Suppressor macrophage treated with lipopolysaccharide for 1 hour (primary cell): ENCODE measurements at places on chromosomes 11 and 22.
A peak's percentile ranks its signal among the peaks of the same experiment; 100 is the strongest.

GRCh38 chr11:95212609-95213008 is 18.4 kb downstream of the SESN3 start:
- DNase-seq, result no peak

GRCh38 chr11:80862011-80862410 is 1421.2 kb upstream of the TENM4 start:
- DNase-seq, result no peak

DNA sequence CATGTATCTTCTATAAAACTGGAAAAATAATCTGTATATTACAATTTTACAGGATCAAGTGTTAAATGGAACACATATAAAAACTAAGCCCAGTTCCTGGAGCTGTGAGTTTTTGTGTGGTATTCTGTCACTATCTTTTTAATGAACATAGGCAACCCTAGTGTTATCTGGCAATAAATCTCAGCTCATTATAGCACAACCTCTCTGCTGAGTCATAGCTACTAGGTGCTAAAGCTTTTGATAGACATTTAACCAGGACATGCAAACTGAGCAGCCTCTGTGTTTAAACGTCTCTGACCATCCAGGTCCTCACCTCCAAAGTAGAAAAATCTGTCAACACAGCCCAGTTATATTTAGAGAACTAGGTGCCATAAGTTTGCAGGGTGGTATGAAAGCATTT is 91.0 kb upstream of the CARD18 start:
- no peak for DNase-seq

DNA sequence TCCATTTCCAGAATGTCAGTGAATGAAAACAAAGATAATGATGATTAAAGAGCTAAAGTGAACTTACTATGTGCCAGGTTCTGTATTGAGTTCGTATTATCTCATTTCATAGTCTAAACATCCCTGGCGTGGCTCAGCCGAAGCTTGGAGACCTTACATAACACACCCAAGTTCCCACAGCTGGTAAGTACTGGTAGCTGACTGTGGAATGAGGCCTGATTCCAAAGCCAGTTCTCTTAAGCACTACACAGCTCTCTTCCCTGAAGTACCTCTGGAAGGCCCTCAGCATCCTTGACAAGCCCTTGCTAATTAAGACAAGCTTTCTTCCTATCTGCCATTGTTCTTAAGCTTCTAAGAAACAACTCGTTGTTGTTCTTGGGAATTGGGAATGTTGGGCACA is 28.6 kb upstream of the NCAM1 start:
- no peak for DNase-seq

DNA sequence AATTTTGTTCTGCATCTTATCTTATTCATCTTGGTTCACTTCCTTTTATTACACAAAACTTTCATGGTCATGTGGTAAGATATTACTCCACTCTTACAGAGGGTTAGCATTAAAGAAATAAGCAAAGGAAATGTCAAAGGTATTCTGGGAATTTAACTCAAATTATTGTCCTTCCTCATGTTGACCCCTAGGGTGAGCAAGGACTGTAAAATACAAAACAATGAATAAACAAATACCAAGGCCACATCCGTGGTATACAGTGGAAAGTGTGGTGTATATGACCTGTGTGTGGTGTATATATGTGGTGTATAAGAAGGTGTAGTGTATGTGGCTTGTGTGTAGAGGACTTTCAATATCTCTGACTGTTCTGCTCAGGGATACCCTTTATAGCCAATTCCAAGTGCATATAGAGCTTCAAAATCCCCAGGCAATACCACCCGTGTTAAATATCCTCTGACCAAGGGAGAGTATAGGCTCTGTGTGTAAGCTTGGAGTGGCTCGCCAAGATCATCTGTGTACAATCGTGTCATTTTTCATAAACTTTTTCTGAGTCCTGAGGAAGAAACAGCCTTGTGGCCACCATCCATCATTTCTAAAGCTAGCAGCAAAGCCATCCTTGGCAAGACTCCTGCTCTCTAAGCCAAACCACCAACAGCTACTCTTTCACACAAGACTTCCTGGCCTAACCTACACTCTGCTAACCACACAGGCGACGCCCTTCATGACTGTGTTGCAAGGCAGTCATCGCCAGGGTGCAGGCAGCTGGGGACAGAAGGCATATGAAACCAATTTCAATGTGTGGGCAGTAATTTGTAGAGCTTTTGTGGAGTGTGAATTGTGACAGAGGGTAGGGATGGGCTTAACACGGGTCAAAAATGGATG is 548.0 kb downstream of the ETS1 start:
- DNase-seq, result peak; percentile 74

- DNase-seq, result no peak
These were observed 724 bp upstream of the RASGRP2 start for GRCh38 chr11:64744544-64745188.

- DNase-seq, result peak; percentile 99
These were observed 929 bp upstream of the RHOG start for GRCh38 chr11:3841426-3842350.

- no peak for DNase-seq
These were observed 14.7 kb downstream of the SSH3 start for GRCh38 chr11:67317888-67318555.

DNA sequence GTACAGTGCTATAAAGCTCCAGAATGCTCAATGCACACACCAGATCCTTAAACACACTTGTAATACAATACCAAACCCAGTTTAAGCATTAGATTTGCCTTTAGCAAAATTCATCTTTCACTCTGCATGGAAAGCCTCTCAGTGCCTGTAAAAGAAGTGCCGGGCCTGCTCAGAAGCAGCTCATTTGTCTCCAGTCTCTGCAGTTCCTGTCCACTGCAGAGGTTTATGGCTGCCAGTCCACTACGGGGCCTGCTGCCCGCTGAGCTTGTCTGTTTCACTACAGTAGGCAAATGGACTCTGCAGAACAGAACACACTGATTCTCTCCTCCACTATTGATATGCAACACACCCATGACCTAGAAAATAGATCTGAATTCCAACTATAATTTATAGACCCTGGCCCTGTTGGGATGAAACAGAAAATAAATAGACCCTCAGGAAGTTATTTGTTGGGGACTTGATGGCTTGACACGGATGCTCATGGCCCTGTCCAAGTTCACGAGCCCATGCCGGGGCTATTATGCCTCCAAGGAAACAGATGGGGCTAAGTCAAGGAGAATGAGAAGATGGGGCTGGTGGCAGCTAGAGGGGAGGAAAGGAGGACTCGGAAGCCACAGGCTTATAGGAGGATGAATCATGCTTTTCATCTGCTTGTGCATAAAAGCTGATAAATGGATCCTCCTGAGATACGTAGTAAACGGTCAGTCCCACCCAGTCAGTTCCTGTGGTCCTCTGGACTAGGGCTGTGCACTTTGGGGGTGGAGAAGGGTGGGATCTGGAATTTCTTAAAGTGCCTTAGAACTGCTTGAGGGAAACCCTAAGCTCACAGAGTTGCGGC is 416.8 kb upstream of the TENM4 start:
- DNase-seq, result no peak

DNA sequence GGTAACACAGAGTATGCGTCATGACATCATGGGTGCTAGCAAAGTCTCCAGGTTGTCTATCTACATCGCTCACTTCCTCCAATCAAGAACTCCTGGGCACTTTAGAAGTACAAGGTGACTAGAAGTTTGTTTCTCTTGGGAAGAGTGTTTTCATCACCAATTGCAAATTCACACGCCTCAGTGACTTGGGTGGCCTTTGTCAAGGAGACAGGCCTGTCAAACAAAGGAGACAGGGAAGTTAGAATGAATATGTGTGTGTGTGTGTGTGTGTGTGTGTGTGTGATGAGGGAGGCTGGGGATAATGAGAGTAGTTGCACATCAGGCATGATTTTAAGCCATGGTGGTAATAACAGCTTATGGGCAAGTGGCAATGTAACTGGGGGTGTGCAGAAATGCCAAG is 953.2 kb downstream of the OPCML start:
- no peak for DNase-seq

- no peak for DNase-seq
These were observed 41.7 kb downstream of the NARS2 start for GRCh38 chr11:78532991-78533390.

- no peak for DNase-seq
These were observed 10.4 kb upstream of the CACNA1I start for GRCh38 chr22:39560127-39560526.

GRCh38 chr11:9219115-9219514 is 46.0 kb downstream of the DENND5A start:
- DNase-seq, result peak; percentile 67

DNA sequence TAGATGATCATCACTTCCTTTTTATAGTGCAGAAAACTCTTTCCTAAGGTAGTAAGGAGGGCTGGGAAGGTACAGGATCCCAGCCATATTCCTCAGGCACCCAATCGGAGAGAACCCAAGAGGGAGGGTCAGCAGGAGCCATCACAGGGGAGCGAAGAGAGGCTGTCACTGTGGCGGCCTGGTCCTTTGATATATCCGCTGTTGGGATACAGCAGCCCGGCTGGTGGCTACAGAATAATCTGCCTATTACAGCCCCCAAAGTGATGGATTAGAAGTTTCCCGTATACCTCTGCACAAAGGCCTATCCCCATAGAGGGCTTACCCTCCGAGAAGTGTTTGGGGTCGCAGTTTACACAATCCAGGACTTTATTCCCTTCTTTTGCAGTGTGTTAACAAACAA is 48.5 kb downstream of the OR4D9 start:
- no peak for DNase-seq

DNA sequence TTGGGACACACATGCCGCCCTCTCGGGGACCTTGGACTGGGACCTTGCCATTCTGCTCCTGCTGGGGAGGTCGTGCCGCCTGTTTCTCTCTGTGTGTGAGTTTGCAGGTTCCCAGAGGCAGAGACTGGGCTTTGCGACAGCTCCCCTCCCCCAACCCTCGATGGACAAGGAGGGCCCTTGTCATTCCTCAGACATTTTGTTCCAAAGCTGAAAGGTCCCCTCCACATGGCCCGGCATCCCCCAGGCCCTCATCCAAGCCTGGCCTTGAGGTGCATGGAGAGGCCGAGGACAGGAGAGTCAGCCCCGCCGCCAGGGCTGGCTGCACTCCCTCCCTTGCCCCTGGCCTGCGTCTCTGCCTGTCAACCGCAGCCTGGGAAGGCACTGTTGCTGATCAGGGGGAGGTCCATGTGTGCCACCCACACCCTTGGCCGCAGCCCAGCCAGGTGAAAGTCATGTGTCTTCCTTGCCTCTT is 25.6 kb downstream of the FADS2 start:
- no peak for DNase-seq

- no peak for DNase-seq
These were observed 47.7 kb upstream of the CSNK2A3 start for GRCh38 chr11:11400635-11401232.

- no peak for DNase-seq
These were observed 10.3 kb upstream of the UCP3 start for GRCh38 chr11:74019104-74019738.

- DNase-seq, result no peak
These were observed 50.7 kb upstream of the SPATA19 start for GRCh38 chr11:133896028-133896427.

GRCh38 chr22:45887202-45888131 is 89.5 kb downstream of the WNT7B start:
- no peak for DNase-seq

- DNase-seq, result no peak
These were observed 81.0 kb upstream of the CTSC start for GRCh38 chr11:88418508-88418907.

- no peak for DNase-seq
These were observed 123.5 kb upstream of the APOA1 start for GRCh38 chr11:116960930-116961329.

GRCh38 chr11:2185324-2186085 is 13.9 kb upstream of the TH start:
- DNase-seq, result no peak

- no peak for DNase-seq
These were observed 93.2 kb upstream of the LMO1 start for GRCh38 chr11:8356721-8357504.

- DNase-seq, result peak; percentile 42
These were observed 759 bp downstream of the AP2A2 start for GRCh38 chr11:926341-926916.

GRCh38 chr22:49515475-49515874 is 312.2 kb downstream of the BRD1 start:
- no peak for DNase-seq

DNA sequence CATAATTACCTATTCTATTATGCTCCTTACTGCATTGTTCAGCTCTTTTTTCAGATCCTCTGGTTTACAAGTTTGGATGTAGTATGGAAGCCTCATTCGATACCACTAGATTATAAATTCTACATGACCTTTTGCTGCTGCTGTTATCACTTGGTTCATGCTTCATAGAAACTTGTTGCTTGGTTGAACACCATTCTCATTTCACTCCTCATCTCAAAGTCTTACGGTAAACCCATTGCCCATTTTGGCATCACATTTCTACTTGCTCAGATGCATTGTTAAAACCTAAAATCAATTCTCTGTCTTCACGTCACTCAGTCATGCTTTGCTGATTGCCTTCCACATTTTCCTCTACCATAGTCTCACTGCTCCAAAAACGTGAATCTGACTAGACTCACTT is 155.5 kb upstream of the DDI1 start:
- no peak for DNase-seq

DNA sequence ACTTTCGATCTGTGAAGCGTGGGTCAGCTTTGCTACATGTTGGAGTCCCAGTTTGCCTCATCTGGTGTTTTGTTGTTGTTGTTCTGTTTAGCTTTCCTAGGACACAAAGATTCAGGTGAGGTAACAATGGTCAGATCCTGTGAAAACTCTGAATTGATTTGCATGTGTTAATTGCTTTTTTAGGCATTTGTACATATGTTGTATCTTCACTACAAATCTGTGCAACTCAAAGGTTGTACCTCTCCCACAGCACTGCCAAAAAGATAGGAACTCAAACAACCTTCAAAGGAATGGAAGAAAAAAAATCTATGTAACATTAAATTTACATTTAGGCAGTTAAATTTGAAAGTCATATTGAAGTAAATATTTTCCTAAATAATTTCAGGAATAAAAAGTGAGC is 518.5 kb upstream of the TENM4 start:
- DNase-seq, result no peak

DNA sequence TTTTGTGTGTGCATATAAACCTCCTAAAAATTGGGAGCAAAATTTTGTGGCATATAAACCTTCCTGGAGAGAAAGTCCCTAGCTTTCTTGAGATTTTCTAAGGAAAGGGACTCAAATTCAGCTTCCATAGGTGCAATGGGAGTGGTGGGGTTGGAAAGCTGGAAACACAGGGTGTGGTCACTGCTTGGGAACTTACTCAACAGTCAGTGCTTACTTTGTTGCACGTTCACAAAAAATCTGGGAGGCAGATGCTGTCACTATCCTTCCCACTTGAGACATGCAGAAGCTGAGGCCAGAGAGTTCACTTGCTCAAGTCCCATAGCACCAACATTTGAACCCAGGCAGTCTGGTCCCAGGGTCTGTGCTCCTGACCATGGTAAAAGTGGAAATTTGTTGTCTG is 3.9 kb upstream of the CATSPERZ start:
- no peak for DNase-seq

DNA sequence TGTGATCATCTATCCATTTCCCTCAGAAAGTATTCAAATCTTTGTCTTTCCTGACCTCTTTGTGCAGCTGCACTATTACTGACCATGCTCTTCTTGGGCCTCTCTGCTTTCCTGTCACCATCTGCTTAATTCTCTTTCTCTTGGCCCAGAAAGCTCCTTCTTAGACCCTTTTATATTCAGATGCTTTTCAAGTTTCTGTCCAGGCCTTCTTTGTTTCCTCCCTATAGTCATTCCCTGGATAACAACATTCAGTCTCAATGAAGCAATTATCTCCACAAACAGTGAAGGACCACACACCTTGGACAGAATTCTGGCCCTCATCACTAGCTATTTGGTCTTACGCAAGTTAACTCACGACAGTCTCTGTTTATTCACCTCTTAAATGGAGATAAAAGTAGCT is 89.7 kb downstream of the LARGE2 start:
- DNase-seq, result no peak
